ENCODE measurements at places on chromosomes 2 and 18.

DNA sequence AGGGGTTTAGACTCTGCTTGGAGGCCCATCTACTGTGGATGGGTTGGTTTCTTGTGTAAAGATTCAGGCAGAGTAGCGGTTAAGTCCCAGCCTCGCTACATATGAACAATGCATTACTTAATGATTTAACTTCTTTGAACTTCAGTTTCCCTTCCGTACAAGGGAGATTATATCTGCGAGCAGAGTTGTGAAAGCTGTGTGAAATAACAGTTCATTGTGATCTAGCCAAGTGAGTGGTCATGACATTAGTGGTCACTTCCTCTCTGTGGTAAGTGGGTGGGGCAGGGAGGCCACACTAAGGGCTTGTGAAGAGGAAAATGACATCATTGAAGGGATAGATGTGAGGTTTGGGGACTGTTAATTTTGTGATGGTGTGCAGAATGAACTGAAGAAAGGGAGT, 14.1 kb upstream of the MEX3C start:
- peak; percentile 9 for DNase-seq

DNA sequence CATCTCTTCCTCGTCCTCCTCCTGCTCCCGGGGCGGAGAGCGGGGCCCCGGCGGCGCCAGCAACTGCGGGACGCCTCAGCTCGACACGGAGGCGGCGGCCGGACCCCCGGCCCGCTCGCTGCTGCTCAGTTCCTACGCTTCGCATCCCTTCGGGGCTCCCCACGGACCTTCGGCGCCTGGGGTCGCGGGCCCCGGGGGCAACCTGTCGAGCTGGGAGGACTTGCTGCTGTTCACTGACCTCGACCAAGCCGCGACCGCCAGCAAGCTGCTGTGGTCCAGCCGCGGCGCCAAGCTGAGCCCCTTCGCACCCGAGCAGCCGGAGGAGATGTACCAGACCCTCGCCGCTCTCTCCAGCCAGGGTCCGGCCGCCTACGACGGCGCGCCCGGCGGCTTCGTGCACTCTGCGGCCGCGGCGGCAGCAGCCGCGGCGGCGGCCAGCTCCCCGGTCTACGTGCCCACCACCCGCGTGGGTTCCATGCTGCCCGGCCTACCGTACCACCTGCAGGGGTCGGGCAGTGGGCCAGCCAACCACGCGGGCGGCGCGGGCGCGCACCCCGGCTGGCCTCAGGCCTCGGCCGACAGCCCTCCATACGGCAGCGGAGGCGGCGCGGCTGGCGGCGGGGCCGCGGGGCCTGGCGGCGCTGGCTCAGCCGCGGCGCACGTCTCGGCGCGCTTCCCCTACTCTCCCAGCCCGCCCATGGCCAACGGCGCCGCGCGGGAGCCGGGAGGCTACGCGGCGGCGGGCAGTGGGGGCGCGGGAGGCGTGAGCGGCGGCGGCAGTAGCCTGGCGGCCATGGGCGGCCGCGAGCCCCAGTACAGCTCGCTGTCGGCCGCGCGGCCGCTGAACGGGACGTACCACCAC, 2.1 kb downstream of the GATA6 start:
- DNase-seq: no peak

DNA sequence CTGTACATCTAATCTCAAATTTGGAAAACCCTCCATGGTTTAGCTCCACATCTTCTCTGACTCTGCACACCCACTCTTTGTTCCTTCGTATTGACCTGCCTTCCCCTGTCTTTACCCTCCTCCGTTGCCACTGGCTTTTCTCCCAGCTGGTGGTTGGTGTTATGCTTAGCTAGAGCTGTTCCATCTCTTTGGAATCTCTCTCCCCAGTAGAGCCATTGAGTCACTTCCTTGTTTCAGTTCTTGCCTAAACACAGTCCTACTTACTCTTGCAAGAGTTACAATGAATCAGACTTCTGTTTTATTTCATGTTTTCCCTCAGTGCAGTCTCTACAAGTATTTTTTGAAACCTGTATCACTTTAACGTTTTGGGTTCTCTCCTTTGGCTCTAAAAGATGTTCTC, 263.9 kb downstream of the LTBP1 start:
- DNase-seq: no peak

- DNase-seq: no peak
These were observed 122.8 kb downstream of the LYPD1 start for GRCh38 chr2:132547090-132547687.

DNA sequence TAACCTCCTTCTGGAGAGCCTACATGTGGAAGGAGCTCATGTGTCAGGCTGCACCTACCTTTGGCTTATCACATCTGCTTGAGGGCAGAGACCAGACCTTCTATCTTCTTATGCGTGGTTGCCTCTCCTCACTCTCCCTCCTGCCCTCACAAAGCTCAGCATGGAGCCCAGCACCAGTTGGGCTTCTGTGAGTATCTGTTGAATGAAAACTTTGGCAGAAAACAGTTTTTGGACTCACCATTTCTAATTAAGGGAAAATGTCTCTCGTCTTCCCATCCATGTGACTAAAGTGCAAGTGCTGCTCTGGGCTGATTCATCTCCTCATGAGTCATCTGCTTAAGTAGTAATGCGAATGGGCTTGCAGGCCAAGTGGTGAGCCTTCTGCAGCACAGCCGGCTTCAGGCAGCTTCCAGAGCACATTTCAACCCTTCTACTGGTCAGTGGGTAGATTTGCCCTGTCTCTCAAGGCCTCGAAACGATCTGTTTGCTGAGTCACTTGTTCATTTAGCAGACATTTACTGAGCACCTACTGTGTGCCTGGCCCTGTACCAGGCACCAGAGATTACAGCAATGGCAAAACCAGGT, 102.6 kb downstream of the VSNL1 start:
- no peak for DNase-seq

- no peak for DNase-seq
These were observed 3.0 kb upstream of the MBD1 start for GRCh38 chr18:50284255-50284885.

GRCh38 chr2:14123436-14124103, 508.9 kb upstream of the LRATD1 start:
- DNase-seq: no peak

DNA sequence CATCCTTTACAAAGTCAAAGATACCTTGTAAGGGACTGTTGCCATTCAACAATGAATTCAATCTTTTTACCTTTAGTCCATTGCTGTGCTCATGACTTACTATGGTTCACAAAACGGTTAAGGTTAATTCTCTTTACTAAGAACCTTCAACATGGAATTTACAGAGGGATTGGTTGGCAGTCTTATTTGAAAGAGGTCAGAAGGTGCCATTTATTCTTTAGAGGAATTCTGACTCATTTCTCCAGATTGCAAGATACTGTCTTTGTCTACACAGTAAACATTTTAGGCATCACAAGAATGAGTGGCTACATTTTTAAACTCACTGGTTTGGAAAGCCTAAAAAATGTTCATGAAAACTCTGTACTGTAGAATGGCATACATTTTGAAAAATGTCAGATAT, 17.4 kb downstream of the KCNH7 start:
- no peak for DNase-seq

GRCh38 chr2:231615058-231615671, 22.5 kb downstream of the TEX44 start:
- no peak for DNase-seq

GRCh38 chr18:35387152-35387571, 10.0 kb upstream of the ZNF396 start:
- DNase-seq: no peak

DNA sequence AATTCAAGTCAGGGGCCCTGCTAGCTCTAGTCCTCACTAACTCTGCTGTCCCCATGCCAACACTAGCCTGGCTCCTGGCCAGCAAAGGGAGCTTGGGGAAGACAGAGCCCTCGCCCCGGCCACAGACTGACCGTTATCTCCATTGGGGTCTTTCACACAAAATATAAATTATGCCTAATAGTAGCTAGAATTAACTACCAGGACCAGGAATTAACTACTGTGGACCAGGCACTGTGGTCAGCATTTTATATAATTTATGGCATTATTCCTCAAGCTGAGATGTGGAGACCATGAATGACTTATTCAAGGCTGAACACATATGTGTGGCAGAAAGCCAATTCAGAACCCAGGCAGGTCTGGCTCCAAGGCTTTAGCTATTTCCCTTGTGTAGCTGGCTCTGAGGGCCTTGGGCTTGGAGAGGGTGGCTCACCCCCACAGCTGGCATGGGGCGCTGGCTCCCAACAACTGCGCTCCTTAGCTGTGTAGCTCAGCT, 49.2 kb downstream of the CELF4 start:
- no peak for DNase-seq

DNA sequence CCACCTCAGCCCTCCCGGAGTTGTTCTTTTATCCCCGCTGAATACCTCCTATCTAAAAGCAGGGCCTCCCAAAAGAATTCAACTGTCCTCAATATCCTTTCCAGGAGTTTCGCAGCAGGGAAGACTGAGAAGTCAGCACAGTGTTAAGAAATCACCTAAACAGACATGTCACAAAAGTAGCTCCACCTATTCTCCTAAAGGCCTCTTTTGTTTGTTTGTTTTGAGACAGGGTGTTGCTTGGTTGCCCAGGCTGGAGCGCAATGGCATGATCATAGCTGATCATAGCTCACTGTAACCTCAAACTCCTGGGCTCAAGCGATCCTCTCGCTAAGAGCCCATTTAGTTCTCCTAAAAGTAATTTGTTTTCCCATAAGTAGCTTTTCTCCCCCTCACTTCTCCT, 53.8 kb downstream of the TEX44 start:
- DNase-seq: no peak

DNA sequence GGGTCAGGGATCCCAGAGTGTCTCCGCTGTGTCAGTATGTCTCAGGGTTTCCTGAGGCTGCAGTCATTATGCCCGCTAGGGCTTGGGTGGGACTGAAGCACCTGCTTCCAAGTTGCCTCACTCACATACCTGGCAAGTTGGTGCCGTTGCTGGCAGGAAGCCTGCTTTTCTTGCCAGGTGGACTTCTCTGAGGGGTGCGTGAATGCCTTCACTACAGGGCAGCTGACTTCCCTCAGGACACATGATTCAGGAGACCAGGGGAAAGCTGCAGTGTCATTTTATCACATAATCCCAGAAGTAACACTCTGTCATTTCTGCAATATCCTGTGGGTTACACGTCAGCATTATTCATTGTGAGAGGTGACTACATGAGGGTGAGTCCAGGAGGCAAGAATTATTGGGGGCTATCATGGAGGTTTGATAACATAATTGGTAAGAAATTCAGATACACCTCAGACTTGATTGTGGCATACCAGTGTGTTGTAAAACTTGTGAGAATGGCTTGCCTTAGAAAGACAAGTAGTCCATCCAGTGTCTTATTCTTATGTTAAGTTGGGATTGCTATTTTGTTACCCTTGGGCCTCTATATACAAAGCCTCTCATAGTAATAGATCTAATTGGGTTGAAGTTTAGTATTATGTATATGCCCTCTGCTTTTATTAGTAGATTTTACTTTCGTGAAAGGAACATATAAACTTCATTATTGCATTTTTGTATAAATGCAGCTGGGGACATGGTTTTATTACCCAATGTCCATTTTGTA, 44.1 kb downstream of the NEDD4L start:
- no peak for DNase-seq

GRCh38 chr18:48902023-48902855, 48.5 kb downstream of the SMAD7 start:
- DNase-seq: no peak

- no peak for DNase-seq
These were observed 179.1 kb downstream of the ZFP36L2 start for GRCh38 chr2:43047187-43047780.

DNA sequence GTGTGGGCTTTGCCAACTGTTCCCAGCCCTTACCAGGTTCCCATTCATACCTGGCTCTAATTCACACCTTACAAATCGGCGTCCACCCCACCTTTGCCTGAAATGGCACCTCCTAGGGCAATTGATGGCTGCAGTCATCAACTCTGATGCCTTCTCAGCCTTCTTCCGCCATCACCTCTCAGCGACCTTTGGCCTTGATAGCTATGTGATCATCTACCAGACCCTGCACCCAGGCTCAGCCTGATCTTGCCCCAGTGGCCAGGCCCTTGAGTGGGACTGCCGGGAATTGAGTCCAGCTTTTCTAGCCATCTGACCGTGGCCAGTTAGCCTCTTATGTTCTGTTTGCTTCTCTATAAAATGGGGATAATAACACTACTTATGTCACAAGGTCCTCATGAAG, 32.5 kb downstream of the PSD4 start:
- no peak for DNase-seq

- no peak for DNase-seq
These were observed 24.0 kb downstream of the KIF1A start for GRCh38 chr2:240795916-240796510.

DNA sequence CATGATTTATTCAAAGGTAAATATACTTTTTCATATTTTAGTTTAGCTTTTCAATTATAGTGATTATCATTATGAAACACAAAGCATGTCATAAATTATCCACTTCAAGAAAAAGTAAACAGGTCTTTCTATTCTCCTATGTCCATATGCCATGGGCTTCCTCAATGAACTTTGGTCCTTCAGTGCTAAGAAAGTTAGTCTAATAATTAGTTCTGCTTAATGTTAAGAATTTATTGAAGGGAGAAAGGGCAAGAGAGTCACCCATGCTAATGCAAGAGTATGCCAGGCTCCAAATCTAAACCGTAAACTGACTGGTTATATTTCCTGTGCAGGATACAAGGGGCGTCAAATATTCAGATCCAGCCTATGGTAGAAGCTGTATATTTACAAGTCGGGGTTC, 96.2 kb downstream of the GORASP2 start:
- DNase-seq: no peak

GRCh38 chr2:119730671-119731177, 29.0 kb upstream of the PTPN4 start:
- DNase-seq: no peak

- no peak for DNase-seq
These were observed 3.9 kb downstream of the NEB start for GRCh38 chr2:151730262-151730975.

- DNase-seq: no peak
These were observed 8.2 kb upstream of the KIAA2012 start for GRCh38 chr2:202064881-202065230.

DNA sequence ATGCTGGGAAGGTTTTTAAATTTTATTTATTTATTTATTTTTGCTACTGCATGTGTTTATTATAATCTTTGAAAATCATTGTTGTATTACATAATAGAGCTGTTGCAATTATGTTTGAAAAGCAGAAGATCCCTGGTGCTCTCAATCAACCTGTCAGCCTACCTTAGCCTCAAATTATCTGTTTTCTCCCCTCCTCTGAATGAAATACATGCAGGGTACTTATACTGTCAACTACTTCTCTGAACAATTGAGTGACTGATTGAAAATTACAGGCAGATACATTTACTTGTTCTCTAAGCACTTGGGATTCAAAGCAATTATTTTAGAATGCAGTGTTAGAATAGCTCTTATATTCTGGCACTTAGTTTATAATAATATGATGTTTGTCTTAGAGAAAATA, 8.1 kb downstream of the KYNU start:
- DNase-seq: no peak

- DNase-seq: no peak
These were observed 503 bp downstream of the ZNF513 start for GRCh38 chr2:27379836-27380625.

DNA sequence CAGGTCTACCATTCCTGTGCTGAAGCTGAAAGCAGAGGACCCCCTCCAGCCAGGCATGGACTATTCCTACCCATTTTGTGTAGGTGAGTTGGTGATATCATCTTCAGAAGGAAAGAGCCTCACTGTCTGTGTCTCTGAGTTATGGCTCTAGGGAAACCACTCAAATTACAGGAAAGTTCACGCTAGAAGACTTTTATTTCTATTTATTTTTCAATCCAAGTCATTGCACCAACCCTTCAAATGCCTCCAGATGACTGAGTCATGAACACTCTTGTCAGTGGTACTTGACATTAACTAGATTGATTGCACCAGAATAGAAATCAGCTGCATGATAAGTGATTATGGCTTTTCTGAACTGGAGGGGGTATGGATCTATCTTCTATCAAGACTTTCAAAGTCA, 338.4 kb downstream of the MBD2 start:
- DNase-seq: no peak
